ENCODE measurements at places on chromosomes 2 and 18.

DNA sequence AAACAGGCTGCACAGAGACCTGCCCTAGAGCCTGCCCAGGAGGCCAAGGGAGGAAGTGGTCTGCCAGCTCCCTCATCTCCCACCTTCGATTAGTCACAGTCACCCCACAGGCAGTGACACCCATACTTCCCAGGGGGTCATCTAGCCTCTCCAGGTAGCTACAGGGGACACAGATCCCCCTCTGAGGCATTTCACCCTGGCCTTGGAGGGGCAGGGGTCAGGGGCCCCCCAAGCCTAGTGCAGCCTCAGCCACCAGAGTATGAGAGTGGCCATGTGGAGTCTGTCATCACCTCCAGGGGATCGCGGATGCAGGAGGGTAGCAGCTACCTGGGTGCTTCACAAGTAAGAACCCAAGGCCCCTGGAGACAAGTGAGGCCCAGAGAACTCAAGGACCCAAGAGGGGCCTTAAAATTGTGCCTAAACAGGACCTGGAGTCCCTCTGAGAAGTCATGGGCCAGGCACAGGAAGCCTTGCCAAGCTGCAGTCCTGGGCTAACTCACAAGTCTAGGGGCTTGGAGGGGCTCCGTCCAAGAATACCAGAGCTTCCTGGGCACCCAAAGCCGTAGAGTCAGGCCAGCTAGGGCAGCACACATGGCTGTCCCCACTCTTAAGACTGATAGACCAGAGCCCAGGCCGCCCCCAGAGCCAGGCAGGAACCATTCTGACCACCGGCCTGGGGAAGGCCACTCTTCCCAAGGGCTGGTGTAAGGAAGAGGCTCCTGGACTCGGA is 354.3 kb upstream of the ID2 start:
- DNase-seq = no peak

GRCh38 chr2:25445464-25445863 is 103.7 kb upstream of the DNMT3A start:
- DNase-seq = no peak

- DNase-seq = no peak
Measured at GRCh38 chr2:198706476-198707082, 751.2 kb downstream of the SATB2 start.

DNA sequence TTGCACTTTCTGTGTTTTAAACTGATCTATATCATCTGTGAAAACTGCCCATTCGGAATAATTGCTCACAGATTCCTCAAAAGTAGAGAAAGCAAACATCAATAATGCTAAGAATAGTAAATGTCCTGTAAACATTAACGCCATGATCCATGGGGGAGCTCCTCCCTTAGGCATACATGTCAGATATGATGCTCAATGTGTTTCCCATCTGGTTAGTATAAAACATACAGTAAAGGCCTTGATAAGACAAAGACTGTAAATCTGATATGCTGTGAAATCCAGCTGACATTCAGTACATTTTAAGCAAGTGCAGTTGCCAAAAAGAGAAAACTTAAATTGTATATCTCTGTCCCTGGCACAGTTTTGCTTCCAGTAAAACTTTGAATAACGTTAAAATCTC is 2.1 kb downstream of the DSEL start:
- no peak for DNase-seq

GRCh38 chr2:230347659-230348305 is 20.8 kb downstream of the SP140L start:
- DNase-seq = no peak

DNA sequence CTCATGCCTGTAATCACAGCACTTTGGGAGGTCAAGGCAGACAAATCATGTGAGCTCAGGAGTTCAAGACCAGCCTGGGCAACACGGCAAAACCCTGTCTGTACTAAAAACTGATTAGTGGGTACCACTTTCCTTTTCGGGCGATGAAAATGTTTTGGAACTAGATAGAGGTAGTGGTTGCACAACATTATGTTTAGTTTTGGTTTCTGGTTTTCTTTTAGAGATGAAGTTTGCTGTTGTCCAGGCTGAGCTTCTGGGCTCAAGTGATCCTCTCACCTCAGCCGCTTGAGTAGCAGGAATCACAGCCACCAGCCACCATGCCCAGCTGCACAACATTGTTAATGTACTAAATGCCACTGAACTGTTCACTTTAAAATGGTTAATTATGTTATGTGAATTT is 27.6 kb downstream of the AAK1 start:
- DNase-seq = no peak

- DNase-seq = no peak
Measured at GRCh38 chr2:55932843-55933242, 9.3 kb upstream of the EFEMP1 start.

- no peak for DNase-seq
Measured at GRCh38 chr2:157345647-157346389, 20.2 kb upstream of the ERMN start.

- DNase-seq = no peak
Measured at GRCh38 chr2:56309626-56310170, 125.9 kb downstream of the CCDC85A start.

- no peak for DNase-seq
Measured at GRCh38 chr2:230711224-230711623, 1.4 kb upstream of the CAB39 start.

DNA sequence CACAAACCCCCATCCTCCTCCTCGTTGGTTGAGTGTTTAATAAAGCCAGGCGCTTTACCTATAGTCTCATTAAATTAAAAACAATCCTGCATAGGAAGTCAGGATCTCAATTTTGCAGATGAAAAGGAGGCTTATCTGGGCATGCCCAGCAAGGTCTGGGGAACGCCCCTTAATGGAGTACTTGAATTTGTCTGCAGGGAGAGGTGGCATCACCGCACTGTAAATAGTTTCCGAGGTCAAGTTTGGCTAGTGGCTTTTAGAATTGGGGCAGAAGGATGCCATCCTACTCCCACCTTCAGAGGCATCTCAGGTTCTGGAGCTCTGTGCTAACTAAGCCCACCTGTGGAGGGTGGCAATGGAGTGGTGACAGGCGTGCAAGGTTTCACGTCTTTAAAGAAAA is 149.2 kb downstream of the TGIF1 start:
- no peak for DNase-seq

DNA sequence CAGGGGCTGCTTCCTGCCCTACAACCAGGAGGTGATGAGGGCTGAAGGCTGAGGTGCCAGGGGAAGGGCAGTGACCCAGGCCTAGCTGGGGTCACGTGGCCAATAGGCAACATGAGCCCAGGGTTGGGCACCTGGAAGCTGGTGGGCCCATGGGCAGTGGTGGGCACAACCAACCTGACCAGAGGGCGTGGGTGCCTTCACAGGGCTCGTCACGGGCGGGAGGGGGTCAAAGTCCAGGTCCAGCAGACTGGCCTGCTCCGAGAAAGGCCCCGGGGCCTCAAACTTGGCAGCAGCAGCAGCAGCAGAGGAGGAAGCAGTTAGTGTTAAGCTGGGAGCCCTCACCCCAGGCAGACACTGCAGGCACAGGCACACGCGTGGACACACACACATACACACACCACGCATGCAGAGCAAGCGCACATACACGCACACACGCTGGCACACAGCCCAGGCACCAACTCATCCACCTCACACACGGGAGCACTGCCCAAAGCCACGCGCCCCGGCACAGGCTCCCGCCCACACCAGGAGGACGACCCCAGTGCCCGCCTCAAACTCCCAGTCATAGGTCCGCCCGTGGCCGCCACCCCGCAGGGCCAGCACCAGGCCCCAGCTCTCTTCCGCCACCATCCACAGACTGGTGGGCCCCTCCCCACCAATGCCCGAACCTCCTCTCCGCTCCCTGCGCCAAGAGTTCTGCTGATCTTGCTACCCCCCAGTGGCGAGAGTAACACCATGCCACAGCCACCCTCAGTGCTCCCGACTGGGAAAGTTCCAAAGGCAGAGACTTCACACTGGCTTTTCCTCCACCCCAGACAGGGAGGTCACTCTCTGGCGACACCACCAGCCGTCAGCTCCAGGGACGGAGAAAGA is 53.0 kb downstream of the BIN1 start:
- no peak for DNase-seq

GRCh38 chr18:56060967-56061541 is 473.1 kb upstream of the TCF4 start:
- DNase-seq = no peak

DNA sequence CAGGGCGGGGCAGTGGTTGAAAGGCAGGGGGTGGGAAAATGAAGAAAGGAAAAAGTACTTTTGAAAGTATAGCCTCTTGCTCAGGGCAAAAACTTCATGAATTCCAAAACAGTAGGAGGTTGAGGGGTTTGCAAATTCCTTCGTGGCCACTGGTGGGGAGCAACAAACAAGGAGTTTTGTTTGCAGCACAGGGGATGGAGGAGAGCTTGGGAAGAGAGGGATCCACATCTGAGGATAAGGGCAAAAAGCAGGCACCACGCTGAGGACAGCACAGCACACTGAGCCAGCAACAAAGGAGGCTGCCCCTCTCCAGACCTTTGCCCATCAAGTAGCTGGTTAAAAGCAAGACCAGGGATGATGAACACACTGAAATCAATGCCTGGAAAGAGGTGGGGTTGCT is 148.9 kb downstream of the TCF4 start:
- no peak for DNase-seq

DNA sequence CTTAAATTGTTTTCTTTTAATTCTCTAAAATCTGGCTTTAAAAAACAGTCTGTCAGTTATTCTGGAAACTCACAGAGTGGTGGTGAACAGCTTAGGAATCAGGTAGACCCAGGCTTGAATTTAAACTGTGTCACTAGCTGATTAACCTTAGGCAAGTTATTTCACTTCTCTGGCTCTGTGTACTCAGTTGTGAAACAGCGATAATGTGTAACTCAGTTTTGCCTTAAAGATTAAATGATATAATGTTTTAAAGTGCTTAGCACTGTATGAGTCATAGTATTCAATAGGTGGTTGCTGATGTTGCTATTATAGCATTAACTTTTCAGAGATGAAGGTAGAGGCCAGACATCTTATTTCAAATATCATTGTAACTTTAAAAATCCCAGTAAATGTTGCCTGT is 40.7 kb downstream of the PKP4 start:
- no peak for DNase-seq

- DNase-seq = no peak
Measured at GRCh38 chr18:38923540-38923939, 1357.9 kb upstream of the CELF4 start.

DNA sequence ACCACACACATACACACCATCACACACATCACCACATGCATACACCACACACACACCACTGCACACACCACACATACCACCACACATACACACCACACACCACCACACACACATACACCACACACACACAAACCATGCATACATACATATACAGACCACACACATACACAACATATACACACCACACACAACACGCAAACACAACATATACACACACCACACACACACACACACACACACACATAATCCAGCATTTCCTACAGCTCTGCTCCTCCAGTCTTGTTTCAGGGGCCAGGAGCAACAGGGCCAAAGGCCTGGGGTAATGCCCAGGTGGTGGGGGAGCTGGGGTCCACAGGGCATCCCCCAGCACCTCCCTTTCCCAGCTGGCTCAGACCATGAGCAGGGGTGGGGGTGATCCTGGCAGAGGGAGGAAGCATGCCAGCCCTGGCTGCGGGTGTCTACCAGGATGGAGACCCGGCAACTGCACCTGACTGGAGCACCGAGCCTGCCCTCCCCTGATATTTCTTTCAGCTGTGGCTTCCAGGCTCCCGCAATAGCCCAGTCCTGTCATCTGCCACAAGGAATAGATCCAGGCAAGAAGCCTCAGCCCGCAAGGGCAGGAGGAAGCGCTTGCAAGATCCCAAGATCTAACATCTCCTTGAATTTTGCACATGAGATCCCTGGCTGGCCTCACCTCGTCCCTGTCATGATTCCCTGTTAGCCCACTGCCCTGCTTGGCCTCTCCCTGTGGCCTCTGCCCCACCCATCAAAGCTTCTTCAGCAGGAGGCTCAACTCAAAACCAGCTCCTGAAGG is 196.9 kb downstream of the TNS1 start:
- DNase-seq = no peak

- DNase-seq = no peak
Measured at GRCh38 chr2:214772443-214773015, 37.0 kb downstream of the BARD1 start.

- DNase-seq = no peak
Measured at GRCh38 chr18:60911504-60911903, 421.7 kb upstream of the CDH20 start.

- DNase-seq = no peak
Measured at GRCh38 chr18:79043288-79043687, 25.9 kb upstream of the ATP9B start.

DNA sequence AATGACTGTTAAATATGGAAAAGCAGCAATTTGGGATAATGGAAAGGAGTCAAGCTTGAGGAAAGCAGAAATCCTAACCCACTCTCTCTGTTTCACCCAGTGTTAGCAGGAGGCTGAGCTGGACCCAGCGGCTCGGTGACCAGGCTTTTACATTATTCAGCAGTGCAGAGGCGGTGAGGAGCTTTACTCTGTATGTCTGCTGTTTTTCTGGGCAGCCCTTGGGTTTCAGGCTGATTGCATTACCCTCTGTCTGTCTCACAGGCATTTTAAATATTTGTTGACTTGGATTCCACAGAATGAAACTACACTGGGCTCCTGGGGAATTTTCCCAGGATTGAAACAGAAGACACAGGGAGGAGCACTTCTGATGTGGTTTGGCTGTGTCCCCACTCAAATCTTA is 368.0 kb downstream of the GALR1 start:
- DNase-seq = no peak

DNA sequence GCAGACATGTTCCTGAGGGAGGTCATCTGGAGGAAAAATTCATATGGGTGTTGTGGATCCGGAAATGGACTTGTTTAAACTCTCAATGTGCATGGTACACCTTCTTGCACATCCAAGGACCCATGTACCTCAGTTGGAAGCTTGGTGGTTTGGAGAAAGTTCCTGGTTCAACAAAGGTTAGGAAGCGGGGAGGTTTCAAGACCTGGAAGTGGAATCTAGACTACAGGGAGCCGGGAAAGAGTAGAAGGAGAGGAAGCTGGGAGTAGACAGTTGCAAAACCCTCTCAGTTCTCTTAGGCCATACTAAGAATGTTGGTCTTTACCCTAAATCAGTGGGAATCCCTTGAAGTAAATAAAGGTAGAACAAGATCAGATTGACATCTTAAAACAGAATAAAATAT is 209.8 kb upstream of the SPOPL start:
- no peak for DNase-seq

DNA sequence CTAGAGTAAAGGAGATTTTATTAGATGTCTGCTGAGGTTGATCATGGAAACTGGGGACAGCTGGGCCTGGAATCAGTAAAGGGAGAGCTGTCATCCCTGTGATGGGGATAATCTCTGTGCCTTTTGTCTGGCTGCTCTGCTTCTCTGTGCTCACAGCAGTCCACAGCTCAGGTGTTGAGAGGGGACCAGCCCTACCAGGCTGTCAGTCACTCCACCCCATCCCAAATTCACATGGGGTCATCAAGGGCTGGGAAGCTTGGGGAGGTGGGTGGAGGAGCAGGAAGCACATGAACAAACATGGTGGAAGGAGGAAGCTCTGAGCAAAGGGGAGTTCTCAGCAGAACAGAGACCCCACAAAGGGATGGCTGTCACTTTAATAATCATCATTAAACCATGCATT is 13.7 kb upstream of the LRRFIP1 start:
- no peak for DNase-seq

DNA sequence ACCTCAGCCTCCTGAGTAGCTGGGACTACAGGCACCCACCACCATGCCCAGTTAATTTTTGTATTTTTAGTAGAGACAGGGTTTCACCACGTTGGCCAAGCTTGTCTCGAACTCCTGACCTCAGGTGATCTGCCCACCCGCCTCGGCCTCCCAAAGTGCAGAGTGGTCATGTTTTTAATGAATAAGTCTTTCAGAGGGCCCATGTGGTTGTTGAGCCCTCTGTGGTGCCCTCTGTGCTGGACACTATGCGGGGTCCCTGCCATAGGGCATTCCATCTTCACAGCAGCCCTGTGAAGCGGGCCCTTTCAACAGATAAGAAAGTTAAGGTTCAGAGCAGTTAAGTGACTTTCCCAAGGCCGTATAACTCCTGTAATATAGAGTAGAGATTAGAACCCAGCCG is 25.9 kb downstream of the MYO7B start:
- no peak for DNase-seq

Measured in AG09309 (cell line).